ENCODE measurements at places on chromosomes 13 and 19.

GRCh38 chr13:93118081-93118615 is 108.5 kb upstream of the GPC6 start:
- no peaks in the 10 kb centered on the region for H3K27me3 ChIP-seq
- no peak for DNase-seq
- no peak overlapping the region for H3K4me3 ChIP-seq
- no peaks in the 10 kb centered on the region for H3K4me1 ChIP-seq
- no peak overlapping the region for H3K27ac ChIP-seq

- no peak overlapping the region for H3K27ac ChIP-seq
- no peaks in the 10 kb centered on the region for H3K36me3 ChIP-seq
- H3K27me3 ChIP-seq, result peaks cover 5% of the 10 kb centered on the region
- H3K4me1 ChIP-seq, result no peaks in the 10 kb centered on the region
- no peak overlapping the region for H3K4me3 ChIP-seq
These were observed 214.4 kb downstream of the RAP2A start for GRCh38 chr13:97648171-97648880.

GRCh38 chr19:16435238-16435917 is 36.4 kb downstream of the EPS15L1 start:
- H3K27me3 ChIP-seq, result no peaks in the 10 kb centered on the region
- H3K4me3 ChIP-seq, result peak overlapping the region; percentile 64
- peak overlapping the region; percentile 95 for H3K27ac ChIP-seq
- peaks cover 22% of the 10 kb centered on the region for H3K4me1 ChIP-seq
- H3K36me3 ChIP-seq, result peaks cover 45% of the 10 kb centered on the region

DNA sequence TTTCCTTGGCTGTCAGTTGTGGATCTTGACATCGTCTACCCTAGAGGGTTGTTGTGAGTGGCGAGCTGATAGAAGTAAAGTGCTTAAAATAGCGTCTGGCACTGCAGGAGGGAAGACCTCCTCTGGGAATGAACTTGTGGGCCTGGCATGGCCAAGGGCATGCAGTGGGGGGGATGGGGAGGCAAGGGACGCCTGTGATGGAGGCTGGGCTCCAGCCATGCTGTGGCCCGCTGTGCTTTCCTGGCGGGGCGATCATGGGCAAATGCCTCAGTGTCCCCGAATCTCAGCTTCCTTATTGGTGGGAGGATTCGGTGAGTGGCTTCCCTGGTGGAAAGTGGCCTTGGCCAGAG is 10.7 kb downstream of the CARM1 start:
- H3K27ac ChIP-seq, result no peak overlapping the region
- no peak overlapping the region for H3K4me3 ChIP-seq
- DNase-seq, result no peak
- peaks cover 40% of the 10 kb centered on the region for H3K4me1 ChIP-seq
- no peaks in the 10 kb centered on the region for H3K27me3 ChIP-seq

- H3K27me3 ChIP-seq, result peaks cover 31% of the 10 kb centered on the region
- peak overlapping the region; percentile 52 for H3K4me3 ChIP-seq
- peaks cover 46% of the 10 kb centered on the region for H3K4me1 ChIP-seq
- no peak for DNase-seq
- peaks cover 41% of the 10 kb centered on the region for H3K36me3 ChIP-seq
These were observed 4.8 kb downstream of the TNFSF9 start for GRCh38 chr19:6535558-6536137.

- no peaks in the 10 kb centered on the region for H3K27me3 ChIP-seq
- no peak for DNase-seq
- no peaks in the 10 kb centered on the region for H3K4me1 ChIP-seq
- no peak overlapping the region for H3K27ac ChIP-seq
These were observed 172.6 kb downstream of the GPC6 start for GRCh38 chr13:93399212-93399611.

GRCh38 chr13:27008733-27009132 is 162.9 kb downstream of the USP12 start:
- no peak for DNase-seq
- H3K27ac ChIP-seq, result no peak overlapping the region
- no peak overlapping the region for H3K4me3 ChIP-seq
- H3K27me3 ChIP-seq, result peaks cover 24% of the 10 kb centered on the region
- peaks cover 2% of the 10 kb centered on the region for H3K36me3 ChIP-seq

DNA sequence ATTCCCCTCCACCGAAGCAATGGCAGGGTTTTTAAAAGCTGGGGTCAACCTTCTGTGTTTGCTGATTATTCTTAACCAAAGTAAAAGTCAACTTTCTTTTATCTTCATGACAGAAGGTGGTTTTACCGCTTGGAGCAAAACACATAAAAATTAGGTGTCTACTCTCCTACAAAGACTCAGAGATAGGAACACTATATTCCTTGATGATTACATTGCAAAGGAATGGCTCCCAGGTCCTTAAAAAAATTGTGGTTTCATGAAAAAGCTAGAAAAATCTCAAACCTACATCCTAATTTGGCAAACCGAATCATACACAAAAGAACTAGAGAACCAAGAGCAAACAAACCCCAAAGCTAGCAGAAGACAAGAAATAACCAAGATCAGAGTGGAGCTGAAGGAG is 760.4 kb upstream of the PCDH20 start:
- no peak overlapping the region for H3K27ac ChIP-seq
- no peak for DNase-seq
- no peaks in the 10 kb centered on the region for H3K27me3 ChIP-seq
- H3K36me3 ChIP-seq, result no peaks in the 10 kb centered on the region

- peaks cover 16% of the 10 kb centered on the region for H3K4me1 ChIP-seq
- no peak overlapping the region for H3K4me3 ChIP-seq
- H3K36me3 ChIP-seq, result peaks cover 61% of the 10 kb centered on the region
- no peak for DNase-seq
These were observed 20.7 kb upstream of the TINCR start for GRCh38 chr19:5588441-5588840.

- H3K27ac ChIP-seq, result peak overlapping the region; percentile 52
- no peak overlapping the region for H3K4me3 ChIP-seq
- peaks cover 11% of the 10 kb centered on the region for H3K4me1 ChIP-seq
- peak; percentile 33 for DNase-seq
- H3K27me3 ChIP-seq, result peaks cover 37% of the 10 kb centered on the region
- H3K36me3 ChIP-seq, result no peaks in the 10 kb centered on the region
These were observed 16.5 kb downstream of the SIGLEC7 start for GRCh38 chr19:51158474-51159129.

- no peak overlapping the region for H3K27ac ChIP-seq
- peaks cover 27% of the 10 kb centered on the region for H3K36me3 ChIP-seq
- peaks cover 10% of the 10 kb centered on the region for H3K4me1 ChIP-seq
- no peak for DNase-seq
These were observed 22.3 kb downstream of the ZSWIM9 start for GRCh38 chr19:48192750-48193149.

- peaks cover 4% of the 10 kb centered on the region for H3K4me1 ChIP-seq
- no peak overlapping the region for H3K4me3 ChIP-seq
- H3K36me3 ChIP-seq, result peaks cover 19% of the 10 kb centered on the region
These were observed 41.2 kb downstream of the POLR1D start for GRCh38 chr13:27662738-27663470.

- peaks cover 40% of the 10 kb centered on the region for H3K36me3 ChIP-seq
- no peak overlapping the region for H3K4me3 ChIP-seq
- H3K4me1 ChIP-seq, result peaks cover 77% of the 10 kb centered on the region
- H3K27ac ChIP-seq, result no peak overlapping the region
These were observed 3.8 kb downstream of the SGTA start for GRCh38 chr19:2779121-2779740.

DNA sequence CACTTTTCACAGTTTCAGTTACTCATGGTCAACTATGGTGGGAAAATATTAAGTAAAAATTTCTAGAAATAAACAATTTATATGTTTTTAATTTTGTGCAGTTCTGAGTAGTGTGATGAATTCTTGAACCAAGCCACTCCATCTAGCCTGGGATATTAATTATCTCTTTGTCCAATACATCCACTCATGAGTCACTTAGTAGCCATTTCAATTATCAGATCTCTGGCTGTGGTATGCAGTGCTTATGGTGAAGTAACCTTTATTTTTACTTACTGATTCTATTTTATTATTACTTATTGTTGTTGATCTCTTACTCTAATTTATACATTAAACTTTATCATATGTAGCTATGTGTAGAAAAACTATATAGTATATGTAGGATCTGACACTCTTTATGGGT is 128.9 kb upstream of the KLHL1 start:
- H3K27me3 ChIP-seq, result no peaks in the 10 kb centered on the region
- H3K36me3 ChIP-seq, result no peaks in the 10 kb centered on the region
- no peak overlapping the region for H3K27ac ChIP-seq
- H3K4me3 ChIP-seq, result no peak overlapping the region
- no peaks in the 10 kb centered on the region for H3K4me1 ChIP-seq
- no peak for DNase-seq

DNA sequence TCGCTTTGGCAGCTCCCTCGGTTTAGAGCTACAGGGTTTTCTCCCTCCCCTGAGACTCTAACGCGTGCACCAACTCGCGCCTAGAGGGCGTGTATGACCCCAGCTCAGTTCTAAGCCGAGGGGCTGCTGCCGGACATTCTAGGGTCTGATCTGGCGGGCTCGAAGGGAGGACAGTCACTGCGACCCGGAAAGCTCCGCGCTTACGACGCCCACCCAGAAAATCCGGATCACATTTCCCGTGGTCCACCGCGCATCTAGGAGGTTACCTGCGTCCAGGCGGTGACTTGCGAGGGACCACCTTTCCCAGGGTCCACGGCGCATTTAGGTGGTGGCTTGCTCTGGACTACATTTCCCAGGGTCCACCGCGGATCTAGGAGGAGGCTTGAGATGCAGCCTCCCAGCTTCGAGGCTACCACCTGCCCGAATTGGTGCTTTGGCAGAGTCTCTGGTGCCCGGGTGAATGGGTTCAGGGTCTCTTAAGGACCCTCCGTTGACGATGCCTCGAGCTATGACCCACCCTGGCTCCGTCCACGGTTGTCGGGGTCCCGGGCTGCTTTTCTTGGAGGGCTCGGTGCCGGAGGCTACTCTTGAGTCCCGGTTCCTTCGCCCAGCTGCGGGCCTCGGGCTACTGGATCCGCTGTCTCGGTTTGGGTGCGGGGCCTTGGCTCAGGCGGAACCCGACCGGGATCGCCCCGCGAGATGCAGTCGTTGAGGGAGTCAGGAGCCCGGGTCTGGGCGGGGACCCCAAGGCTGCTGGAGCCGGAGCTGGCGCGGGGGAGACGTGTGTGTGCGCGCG is 30.5 kb downstream of the ZNF146 start:
- no peak for DNase-seq
- peak overlapping the region; percentile 31 for H3K27ac ChIP-seq
- peaks cover 21% of the 10 kb centered on the region for H3K36me3 ChIP-seq
- H3K4me3 ChIP-seq, result peak overlapping the region; percentile 25

DNA sequence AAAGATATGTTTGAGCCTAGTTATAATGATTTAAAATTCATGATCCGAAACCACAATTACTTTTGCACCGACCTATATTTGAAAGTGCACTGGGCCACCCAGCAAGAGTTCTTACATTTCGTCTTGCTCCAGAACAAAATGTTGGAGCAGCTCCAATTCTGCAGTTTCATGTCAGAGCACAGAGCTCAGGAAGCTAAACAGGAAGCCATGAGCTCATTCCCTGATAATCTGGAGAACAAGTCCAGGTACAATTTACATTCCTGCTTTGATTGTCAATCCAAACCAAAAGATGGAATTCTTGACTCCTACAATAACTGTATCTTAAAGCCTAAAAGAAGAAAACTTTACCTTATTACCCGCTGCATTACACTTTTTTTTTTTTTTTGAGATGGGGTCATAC is 131.8 kb downstream of the KCTD12 start:
- no peaks in the 10 kb centered on the region for H3K36me3 ChIP-seq
- H3K27me3 ChIP-seq, result no peaks in the 10 kb centered on the region
- no peaks in the 10 kb centered on the region for H3K4me1 ChIP-seq
- DNase-seq, result no peak

- DNase-seq, result no peak
- no peaks in the 10 kb centered on the region for H3K36me3 ChIP-seq
- H3K27me3 ChIP-seq, result no peaks in the 10 kb centered on the region
- H3K4me1 ChIP-seq, result peaks cover 27% of the 10 kb centered on the region
- H3K4me3 ChIP-seq, result no peak overlapping the region
- no peak overlapping the region for H3K27ac ChIP-seq
These were observed 81.4 kb downstream of the RNASEH2B start for GRCh38 chr13:50990818-50991506.

DNA sequence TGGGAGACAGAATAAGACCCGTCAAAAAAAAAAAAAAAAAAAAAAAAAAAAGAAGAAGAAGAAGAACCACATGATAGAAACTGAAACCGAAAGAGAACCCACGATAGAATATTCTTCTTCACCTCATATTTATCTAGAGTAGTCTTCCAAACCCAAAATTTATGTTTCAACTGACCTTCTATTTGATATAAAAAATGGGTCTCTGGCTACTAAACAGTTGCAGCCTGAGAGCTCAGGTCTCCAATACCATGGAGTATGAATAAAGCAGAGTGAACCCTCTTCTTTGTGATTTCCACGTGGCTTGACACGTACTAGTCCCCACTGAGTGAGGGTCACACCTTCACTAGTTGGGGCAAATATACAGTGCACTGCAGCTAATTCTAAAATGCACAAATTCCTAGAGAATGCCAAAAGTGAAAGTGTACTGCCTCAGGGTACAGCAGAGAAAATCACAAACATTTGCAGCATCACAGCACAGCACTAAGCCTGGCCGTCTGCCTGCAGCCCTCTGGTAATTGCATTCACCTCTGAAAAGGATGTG is 30.8 kb upstream of the RFC3 start:
- H3K4me1 ChIP-seq, result peaks cover 5% of the 10 kb centered on the region
- H3K4me3 ChIP-seq, result peak overlapping the region; percentile 72
- no peak for DNase-seq
- peak overlapping the region; percentile 25 for H3K27ac ChIP-seq

DNA sequence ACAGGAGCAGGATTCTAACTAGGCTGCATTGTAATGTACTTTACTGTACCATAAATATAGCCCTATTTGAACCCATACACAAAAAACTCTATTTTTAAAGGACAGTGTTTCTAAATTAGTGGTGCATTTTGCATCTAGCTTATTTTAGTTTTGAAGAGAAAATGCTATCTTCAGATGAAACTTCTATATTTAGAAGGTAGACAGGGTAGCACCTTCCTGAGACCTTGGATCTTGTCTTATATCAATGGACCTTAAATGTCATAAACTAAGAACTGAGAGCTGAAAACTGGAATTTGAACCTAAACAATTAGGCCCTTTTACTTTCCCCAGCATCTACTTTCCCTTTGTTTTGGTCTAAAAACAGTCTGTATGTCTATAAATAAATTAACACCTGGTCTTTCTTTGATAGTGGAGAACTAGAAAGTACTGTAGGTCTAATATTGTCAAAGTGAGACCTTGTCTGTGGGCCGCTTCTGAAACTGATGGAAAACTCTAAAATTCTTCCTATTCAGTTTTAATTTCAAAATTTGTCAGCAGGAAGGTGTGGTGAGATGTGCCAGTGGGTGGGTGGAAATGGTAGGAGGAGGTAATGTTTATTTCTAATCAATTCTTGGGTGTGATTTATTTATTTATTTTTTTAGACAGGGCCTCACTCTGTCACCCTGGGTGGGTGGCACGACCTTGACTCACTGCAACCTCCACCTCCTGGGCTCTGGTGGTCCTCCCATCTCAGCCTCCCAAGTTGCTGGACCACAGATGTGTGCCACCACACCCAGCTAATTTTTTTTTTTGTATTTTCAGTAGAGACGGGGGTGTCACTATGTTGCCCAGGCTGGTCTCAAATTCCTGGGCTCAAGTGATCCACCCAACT is 10.1 kb downstream of the COG3 start:
- peak overlapping the region; percentile 4 for H3K4me3 ChIP-seq
- H3K36me3 ChIP-seq, result peaks cover 21% of the 10 kb centered on the region
- no peaks in the 10 kb centered on the region for H3K27me3 ChIP-seq
- peaks cover 10% of the 10 kb centered on the region for H3K4me1 ChIP-seq
- H3K27ac ChIP-seq, result peak overlapping the region; percentile 31
- DNase-seq, result no peak

- DNase-seq, result no peak
- H3K27ac ChIP-seq, result no peak overlapping the region
- peaks cover 58% of the 10 kb centered on the region for H3K36me3 ChIP-seq
- peaks cover 10% of the 10 kb centered on the region for H3K4me1 ChIP-seq
- no peak overlapping the region for H3K4me3 ChIP-seq
- no peaks in the 10 kb centered on the region for H3K27me3 ChIP-seq
These were observed 21.3 kb upstream of the SLC7A9 start for GRCh38 chr19:32890841-32891240.

Measured in stimulated activated naive B cell treated with anti-CD40 and anti-IgM and Interleukin-4, amounts not matched to agents 10 μg/mL and 1 μg/mL and 100 μg/mL, for 72 hours (primary cell).